ENCODE measurements at places on chromosomes 6 and 20.
A peak's percentile ranks its signal among the peaks of the same experiment; 100 is the strongest.

DNA sequence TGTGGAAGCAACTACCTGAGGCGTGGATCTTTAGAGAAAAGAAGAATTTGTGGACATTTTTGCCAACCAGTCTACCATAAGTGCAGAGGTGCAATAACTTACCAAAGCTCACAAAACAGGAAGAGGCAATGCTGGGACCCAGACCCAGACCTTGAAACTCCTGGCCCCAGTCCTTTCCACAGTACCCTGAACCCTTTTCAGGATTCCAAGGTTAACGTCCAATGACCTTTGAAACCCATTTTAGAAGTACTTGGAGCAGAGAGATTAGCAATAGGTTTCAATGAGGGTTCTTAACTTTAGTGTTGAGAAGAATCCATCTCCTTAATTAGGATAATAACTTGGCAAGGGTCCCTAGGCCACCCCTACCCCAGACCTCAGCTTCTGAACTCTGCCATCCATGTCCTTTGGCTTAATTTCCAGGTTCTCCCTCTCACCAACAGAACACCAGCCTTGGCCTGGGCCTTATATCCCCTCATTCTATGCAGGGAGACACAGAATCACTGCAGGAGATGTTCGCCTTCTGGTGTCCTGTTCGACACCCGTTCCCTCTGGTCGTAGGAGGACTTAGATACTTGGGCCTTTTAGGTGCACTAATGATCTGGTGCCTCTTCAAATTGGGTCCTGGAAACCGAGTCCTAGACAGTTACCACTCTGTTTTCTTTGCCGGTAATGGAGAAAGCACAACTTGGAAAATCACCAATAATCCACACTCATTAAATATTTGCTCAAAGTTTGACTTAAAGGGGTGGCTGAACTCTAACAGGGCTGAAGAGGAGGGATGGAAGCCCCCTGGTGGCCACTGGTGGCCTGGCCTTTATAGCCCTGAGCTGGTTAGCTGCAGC lies 40.6 kb downstream of the ISM1 start:
- peak; percentile 81 for DNase-seq

DNA sequence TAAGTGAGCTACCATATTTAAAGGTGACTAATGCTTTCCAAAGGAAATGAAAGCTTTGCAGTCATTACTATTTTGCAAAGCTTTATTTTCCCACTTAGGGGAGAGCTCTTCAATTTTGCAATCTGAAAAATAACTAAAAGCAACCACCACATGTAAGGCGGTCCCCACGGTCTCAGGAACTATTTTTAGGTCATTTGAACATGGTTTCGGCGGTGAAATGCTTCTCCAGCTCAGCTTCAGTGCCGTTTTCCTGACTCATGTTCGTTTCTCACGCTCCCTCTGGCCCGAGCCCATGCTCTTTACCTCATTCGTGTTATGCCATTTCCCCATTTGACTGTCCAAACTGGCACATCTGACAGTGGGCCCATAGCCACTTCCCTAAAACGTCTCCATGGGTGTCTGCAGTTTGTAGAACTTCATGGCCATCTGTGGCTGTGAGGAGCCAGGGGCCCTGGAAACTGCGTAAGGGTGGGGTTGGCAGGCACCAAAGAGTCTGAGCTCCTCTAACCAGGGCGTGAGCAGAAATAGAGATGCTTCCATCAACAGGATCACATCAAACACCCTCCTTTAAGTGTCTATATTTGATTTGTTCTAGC lies 46.5 kb downstream of the ADTRP start:
- peak; percentile 93 for DNase-seq

DNA sequence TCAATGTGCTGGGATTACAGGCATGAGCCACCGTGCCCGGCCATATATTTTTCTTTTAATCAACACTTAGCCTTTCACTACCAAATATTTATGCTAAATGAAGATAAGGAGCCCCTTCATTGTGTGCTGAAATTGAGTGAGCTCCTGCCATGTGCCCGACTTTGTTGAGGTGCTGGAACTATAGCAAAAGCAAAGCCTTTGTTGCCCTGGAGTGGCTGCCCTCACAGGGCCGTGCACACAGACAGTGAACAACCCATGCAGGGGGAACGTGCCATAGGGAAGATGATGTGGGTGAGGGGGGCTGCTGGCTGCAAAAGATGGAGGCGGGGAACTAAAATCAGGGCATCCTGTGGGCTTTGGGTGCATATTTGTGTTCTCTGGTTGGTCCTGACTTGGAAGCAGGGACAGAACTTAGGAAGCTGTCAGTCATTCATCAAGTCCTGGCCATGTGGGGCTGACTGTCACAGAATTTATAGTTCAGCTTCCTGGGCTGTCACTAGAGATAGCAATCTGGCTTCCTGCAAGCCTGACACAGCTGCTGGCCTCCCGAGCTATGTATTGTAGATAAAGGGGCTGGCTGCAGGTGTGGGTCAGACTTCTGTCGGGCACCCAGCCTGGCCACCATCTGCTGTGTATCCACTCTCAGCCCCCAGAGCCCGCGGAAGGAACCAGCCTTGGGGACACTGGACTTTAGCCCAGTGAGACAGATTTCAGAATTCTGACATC lies 56.8 kb upstream of the MPC1 start:
- no peak for DNase-seq

- no peak for DNase-seq
Measured at GRCh38 chr6:89162047-89162371, 16.2 kb downstream of the PM20D2 start.

GRCh38 chr6:12715437-12715836 lies 1.1 kb upstream of the PHACTR1 start:
- DNase-seq: no peak
